CD4-positive, alpha-beta T cell treated with Interleukin-2 at 100 ng/mL for 4 hours (primary cell): ENCODE measurements at places on chromosomes 5 and 9.

- no peak for DNase-seq
These were observed 26.2 kb upstream of the HSD17B4 start for GRCh38 chr5:119426057-119426456.

GRCh38 chr9:74528207-74528606 is 31.1 kb downstream of the RORB start:
- no peak for DNase-seq

GRCh38 chr9:70502690-70503089 is 88.2 kb upstream of the KLF9 start:
- DNase-seq, result no peak

GRCh38 chr5:149408252-149409099 is 29.4 kb upstream of the IL17B start:
- DNase-seq, result no peak

GRCh38 chr9:80873861-80874260 is 815.5 kb downstream of the TLE1 start:
- DNase-seq, result no peak

GRCh38 chr5:98428806-98429205 is 344.7 kb upstream of the RGMB start:
- no peak for DNase-seq
